ENCODE measurements at places on chromosomes 7 and 10. TPM values are rescaled to one million over a fixed set of nuclear protein-coding genes. Genes with fewer than 3 reads are reported as not detected.

- H3K27ac ChIP-seq: no peak overlapping the region
- no peaks in the 10 kb centered on the region for H3K36me3 ChIP-seq
- H3K4me3 ChIP-seq: no peak overlapping the region
- H3K27me3 ChIP-seq: no peaks in the 10 kb centered on the region
- peaks cover 13% of the 10 kb centered on the region for H3K4me1 ChIP-seq
Observed at GRCh38 chr7:79298145-79298760, 155.2 kb downstream of the MAGI2 start.

DNA sequence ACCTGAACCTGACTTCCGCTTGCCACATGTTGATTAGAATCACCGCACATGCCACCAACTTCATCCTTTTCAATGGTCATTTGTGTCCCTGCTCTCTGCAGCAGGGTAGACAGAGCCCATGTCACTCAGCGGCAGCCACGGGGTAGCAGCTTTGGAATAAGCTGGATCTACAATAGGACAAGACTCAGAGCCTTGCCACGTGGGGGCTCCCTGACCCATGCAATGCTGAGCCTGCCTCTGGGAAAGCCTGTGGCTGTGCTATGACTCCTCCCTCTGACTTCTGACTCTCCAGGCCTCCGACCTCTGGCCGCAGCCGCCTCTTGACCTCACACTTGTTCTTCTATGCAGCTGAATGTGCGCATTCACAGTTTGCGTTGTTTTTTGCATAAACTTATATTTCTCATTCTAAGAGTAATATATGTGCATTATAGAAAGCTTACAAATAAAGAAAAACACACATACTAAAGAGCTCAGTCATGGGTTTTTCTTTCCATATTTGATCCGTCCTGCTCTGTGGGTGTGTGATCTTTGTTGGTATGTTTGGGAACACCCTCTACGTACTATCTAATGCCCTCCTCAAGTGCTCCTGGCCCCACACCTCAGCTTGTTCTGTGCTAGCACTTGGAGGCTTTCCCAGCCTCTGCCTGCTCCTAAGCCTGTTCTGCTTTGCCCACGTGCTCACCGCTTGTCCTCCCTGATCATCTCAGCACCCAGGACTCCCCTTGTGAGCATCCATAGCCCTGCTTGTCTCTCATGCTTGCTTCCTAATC, 198.0 kb upstream of the MKI67 start:
- H3K27ac ChIP-seq: no peak overlapping the region
- no peak for DNase-seq
- no peaks in the 10 kb centered on the region for H3K27me3 ChIP-seq
- no peaks in the 10 kb centered on the region for H3K4me1 ChIP-seq

DNA sequence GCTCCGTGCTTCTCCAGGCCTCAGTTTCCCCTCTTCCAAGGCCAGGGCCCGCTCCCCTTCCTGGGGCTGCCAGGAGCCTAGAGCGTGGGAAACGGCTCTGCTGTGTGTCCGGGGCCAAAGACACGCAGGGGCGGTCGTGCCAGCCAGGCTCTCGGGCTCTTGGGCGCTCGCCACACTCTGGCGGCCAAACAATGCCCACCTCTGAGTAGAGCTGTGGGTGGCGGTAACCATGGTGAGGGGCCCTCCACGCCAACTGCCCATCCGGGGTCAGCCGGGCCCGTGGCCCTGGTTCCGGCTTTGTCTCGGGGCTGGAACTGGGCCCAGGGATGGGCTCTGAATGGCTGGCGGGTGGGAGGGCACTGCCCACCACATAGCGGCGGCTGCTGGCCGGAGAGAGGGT, 16.0 kb downstream of the GRIFIN start:
- no peak for DNase-seq
- peaks cover under 1% of the 10 kb centered on the region for H3K36me3 ChIP-seq
- H3K27ac ChIP-seq: no peak overlapping the region

- H3K4me3 ChIP-seq: no peak overlapping the region
- H3K36me3 ChIP-seq: no peaks in the 10 kb centered on the region
- DNase-seq: no peak
Observed at GRCh38 chr10:21449288-21449966, 76.1 kb downstream of the SKIDA1 start.

DNA sequence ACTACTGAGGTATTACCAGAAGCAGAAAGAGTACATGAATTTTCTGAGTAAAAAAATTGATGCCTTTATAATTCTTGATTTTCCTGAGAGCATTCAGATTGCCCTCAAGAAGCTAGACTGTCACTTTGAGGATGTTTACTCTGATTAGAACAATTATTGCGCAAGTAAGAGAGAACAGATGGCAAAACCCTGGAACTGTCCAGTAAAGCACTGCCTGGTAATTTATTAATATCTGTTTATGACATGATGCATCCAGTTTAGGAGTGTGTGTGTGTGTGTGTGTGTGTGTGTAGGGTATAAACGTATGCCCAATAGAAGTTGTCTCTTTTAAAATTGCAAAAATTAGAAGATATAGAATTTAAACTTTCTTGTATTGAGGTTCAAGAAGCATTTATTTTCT, 379.7 kb downstream of the PHTF2 start:
- no peaks in the 10 kb centered on the region for H3K36me3 ChIP-seq
- DNase-seq: no peak
- H3K27ac ChIP-seq: no peak overlapping the region
- H3K4me3 ChIP-seq: no peak overlapping the region
- H3K4me1 ChIP-seq: no peaks in the 10 kb centered on the region

DNA sequence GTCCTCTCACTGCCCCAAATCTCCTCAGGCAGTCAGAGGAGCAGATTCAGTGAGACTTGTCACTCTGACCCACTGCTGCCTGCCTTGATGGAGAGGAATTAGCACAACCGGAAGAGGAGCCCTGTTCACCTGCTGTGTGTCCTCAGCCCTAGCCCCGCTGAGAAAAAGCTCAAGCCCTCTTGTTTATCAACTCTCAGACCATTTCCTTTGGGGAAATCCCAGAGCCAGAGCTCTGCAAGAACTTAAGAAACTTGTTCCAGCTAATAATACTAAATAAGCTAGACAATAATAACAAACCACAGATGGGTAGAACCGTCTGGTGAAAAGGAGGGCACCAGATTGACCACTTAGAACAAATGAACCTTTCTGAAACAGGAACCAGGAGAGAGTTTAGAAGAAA, 37.7 kb upstream of the ITGB1 start:
- no peaks in the 10 kb centered on the region for H3K27me3 ChIP-seq
- no peak overlapping the region for H3K4me3 ChIP-seq

DNA sequence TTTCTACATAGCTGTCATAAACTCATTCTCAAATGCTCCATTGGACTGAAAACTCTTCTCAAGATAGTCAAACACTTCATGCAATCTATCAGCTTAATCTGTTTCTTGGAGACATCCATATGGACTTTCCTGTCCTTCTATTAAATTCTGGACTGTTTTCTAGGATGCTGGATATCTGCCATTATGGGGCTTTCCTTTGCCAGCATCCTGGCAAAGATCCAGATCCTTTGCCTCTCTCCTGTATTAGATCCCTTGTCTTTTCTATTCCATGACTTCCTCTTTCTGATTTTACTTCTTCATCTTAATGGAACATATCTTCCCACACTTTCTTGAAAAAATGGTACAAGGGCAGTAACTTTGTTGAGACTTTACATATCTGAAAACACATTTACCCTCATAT, 35.9 kb upstream of the SKAP2 start:
- H3K27me3 ChIP-seq: no peaks in the 10 kb centered on the region
- DNase-seq: no peak
- H3K4me1 ChIP-seq: peaks cover 15% of the 10 kb centered on the region
- no peaks in the 10 kb centered on the region for H3K36me3 ChIP-seq

DNA sequence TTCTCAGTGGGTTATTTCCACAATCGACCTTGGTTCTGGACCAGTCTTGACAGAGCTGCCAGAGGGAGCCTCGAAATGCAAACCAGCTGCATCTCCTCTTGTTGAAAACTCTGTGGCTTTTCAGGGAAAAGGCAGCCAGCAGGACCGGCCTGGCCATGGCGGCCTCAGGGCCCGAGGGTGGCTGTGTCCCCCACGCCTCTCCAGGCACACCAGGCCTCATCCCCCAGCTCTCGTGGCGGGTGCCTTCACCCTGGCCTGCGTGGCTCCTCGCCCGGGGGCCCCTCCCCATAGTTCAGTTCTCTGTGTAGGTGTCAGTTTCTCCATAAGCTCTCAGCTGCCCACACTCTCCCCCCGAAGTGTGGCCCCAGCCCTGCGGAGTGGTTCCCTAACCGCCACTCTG, 63.5 kb downstream of the MGMT start:
- no peak overlapping the region for H3K4me3 ChIP-seq
- no peaks in the 10 kb centered on the region for H3K27me3 ChIP-seq
- no peaks in the 10 kb centered on the region for H3K36me3 ChIP-seq
- H3K4me1 ChIP-seq: peaks cover 8% of the 10 kb centered on the region

DNA sequence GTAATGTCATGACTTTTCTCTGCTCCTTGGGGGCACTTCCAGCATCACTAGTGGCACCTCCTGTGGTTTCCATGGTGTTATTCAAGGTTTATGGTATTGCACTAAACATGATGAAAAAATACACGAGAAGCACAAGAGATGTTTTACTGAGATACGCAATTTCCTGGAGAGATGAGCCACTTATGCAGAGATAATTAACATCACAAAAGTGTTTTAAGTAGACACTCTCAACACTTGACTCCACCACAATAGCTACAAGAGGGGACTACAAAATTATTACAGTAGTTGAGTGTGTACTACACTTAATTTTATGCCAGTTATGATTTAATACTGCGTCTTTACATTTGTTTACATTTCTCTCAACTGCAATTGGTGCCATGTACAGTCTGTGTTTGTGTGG, 906.7 kb downstream of the DNAJB9 start:
- no peak for DNase-seq
- no peak overlapping the region for H3K4me3 ChIP-seq
- no peaks in the 10 kb centered on the region for H3K36me3 ChIP-seq
- H3K27ac ChIP-seq: no peak overlapping the region
- H3K4me1 ChIP-seq: no peaks in the 10 kb centered on the region

- no peak overlapping the region for H3K4me3 ChIP-seq
- peaks cover 33% of the 10 kb centered on the region for H3K27me3 ChIP-seq
- no peaks in the 10 kb centered on the region for H3K36me3 ChIP-seq
- no peaks in the 10 kb centered on the region for H3K4me1 ChIP-seq
Observed at GRCh38 chr7:93212881-93213280, 13.4 kb downstream of the HEPACAM2 start.

DNA sequence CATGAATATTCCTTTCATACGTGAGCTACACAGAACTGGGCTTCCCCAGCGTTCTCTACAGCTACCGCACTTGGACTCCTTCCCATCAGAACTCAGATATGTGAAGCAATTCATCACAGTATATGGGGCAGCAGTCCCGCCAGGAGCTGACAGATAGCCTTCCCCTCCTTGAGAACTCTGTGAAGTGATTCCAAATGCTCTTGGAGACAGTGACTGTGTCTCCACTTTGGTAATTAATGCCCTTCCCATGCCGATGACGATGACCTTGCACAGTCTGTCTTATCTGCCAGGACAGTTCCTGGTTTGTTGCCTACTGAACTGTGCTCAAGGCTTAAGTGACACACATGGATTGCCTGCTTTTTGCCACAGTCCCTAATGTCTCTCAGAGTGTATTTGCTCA, 75.0 kb upstream of the AFAP1L2 start:
- H3K4me3 ChIP-seq: no peak overlapping the region
- H3K27me3 ChIP-seq: no peaks in the 10 kb centered on the region
- no peak for DNase-seq

DNA sequence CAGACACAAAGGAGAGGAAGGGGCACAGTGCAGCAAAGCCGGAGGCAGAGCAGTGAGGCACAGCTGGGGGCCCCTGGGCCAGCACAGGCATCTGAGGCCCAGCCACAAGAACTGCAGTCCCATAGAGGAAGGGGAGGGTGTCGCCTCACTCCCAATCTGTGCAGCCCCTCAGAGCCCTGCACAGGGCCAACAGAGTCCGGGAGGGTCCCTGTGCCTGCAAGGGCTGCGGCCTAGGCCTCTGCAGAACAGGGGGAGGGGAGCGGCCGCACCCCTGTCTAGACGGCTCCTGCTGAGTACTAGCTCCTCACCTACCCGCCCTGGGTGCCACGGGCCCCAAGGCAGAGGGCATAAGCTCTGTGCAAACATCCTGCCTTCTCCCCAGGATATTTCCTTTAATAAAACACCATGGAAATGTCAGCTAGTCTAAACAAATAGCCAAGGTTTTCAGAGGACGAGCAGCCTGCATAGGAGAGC, 32.4 kb upstream of the RET start:
- no peak overlapping the region for H3K4me3 ChIP-seq
- H3K4me1 ChIP-seq: no peaks in the 10 kb centered on the region
- H3K27me3 ChIP-seq: peaks cover 57% of the 10 kb centered on the region

DNA sequence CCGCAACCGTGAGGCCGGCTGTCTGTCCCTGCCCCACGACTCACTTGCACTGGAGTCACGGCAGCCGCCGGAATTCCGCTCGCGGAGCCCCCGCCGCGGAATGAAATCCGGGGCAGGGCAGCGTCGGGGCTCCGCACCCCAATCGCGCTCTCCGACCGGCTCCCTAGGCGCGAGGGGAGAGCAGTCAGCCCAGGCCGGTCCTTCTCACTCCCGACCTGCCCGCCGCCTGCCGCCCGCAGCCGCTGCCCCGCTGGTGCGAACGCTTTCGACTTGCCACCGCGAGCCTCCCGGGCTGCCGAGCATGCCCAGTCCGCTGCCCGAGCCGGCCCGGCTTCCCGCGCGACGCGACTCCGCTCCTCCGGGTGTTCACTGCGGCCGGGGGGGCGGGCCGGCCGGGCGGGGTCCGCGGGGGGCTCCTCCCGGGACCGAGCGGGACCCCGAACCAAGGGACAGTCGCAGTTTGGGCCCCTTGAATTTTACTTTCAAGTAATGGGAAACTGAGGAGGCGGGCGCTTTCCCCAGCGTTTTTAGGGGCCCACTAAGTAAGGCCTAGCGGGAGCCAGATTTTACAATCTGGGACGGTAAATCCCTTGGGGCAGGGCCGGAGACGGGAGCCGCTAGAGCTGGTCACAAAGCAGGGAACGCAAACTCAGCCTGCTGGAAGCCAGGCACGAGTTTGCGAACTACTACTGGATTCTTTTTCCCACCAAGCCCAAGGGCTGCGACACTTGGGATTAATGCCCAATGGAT, at the start of gene SGMS1:
Gene SGMS1 (minus strand): TSS at position 294 of the 750 bp plus-strand sequence. CDS start 279,842 bp downstream, outside the sequence.
- H3K36me3 ChIP-seq: peaks cover 41% of the 10 kb centered on the region
- H3K4me1 ChIP-seq: no peaks in the 10 kb centered on the region
- H3K4me3 ChIP-seq: peak within 1 kb of the TSS; percentile 78
- DNase-seq: peak; percentile 88
- H3K27ac ChIP-seq: peak within 1 kb of the TSS; percentile 82

DNA sequence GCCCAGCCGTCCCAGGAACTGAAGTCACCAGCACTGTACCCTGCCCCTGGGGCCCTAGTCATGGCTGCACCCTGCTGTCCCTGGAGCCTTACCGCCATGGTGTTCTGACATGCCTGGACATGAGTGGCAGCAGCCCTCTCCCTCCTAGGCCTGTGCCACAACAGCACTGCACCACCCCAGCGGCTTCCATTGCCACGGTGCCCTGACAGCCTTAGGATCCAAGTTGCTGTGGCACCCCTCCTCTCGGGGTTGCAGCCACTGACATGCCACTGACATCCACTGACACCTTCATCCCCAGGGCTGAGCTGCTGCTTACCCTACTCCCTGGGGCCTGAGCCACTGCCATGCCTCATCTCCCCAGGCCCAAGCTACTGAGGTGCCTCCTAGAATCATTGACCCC, 39.6 kb upstream of the SHH start:
- no peak for DNase-seq
- no peaks in the 10 kb centered on the region for H3K4me1 ChIP-seq
- H3K27ac ChIP-seq: no peak overlapping the region

The ZPBP gene
- not detected for total RNA-seq

The SFTPA1 gene
- total RNA-seq: not detected

All from Calu3 (cell line).